Fibroblast of skin of abdomen (primary cell): ENCODE measurements at places on chromosomes 12 and 14.
A peak's percentile ranks its signal among the peaks of the same experiment; 100 is the strongest.

GRCh38 chr14:99777951-99778350 is 15.3 kb upstream of the EML1 start:
- no peak for DNase-seq

DNA sequence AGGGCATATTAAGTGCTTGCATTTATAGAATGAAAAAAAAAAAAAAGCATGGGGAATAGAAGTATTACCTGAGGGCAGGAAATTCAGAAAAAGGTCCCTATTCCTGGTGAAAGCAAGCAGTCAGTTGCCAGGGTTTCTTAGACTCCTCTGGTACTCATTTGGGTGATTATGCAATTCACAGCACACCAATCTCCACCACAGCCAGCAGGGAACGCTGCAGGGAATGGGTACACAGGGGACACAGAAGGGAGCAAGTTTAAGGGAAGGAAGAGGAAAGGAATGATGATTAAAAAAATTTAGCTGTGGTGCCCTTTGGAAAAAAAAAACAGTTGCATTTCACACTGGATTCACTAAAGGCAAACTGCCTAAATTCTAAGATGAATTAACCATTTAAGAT is 14.2 kb downstream of the BLTP3B start:
- peak; percentile 42 for DNase-seq

DNA sequence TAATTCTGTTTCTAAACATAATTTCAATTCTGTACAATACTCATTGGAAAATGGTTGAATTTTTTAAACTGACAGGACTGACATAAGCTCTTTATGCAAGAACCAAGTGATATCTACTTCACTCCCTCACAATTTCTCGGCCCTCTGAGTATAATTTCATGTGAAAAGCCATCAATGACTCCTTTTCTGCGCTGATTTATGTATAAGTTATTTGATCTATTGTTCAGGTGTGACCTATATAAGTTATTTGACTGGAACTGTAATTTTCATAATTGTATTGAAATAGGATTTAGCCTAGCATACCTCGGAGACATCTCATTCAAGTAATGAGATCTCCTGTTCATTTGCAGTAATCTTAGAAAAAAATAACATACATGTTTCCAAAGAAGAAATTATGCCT is 184.4 kb downstream of the SYT1 start:
- no peak for DNase-seq

- DNase-seq: peak; percentile 70
Observed at GRCh38 chr12:56029666-56030293, 8.9 kb downstream of the IKZF4 start.

DNA sequence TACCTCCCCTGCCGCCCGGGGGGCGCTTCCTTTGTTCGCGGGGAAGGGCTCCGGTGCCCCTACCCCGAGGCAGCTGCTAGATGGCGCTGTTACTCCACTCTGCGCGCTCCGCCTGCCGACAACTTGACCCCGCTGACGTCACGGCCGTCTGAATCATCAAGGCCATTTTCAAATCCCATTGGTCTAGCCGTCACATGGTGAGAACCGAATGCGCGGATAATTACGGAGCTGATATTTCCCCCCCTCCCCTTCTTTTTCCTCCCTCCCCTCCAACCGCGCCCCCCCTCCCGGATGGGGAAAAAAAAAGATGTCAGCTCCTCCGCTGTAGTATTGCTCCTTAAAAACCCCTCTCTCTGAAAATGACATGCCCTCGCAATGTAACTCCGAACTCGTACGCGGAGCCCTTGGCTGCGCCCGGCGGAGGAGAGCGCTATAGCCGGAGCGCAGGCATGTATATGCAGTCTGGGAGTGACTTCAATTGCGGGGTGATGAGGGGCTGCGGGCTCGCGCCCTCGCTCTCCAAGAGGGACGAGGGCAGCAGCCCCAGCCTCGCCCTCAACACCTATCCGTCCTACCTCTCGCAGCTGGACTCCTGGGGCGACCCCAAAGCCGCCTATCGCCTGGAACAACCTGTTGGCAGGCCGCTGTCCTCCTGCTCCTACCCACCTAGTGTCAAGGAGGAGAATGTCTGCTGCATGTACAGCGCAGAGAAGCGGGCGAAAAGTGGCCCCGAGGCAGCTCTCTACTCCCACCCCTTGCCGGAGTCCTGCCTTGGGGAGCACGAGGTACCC is at the start of gene HOXC10:
TSS of gene HOXC10 (plus strand) at position 246 of the 791 bp plus-strand sequence. CDS start at position 360, 114 bp downstream.
- peak; percentile 97 for DNase-seq
